ENCODE measurements at places on chromosomes 11 and 22. TPM values are rescaled to one million over a fixed set of nuclear protein-coding genes. Genes with fewer than 3 reads are reported as not detected.

Gene OR52B2
- not detected for total RNA-seq

Gene KLHL35
- 1.6 TPM for total RNA-seq

Gene CHRNA10
- 2.2 TPM for total RNA-seq

Gene APOA4
- total RNA-seq, result not detected

Gene CCDC73
- 0.11 TPM for total RNA-seq

Gene ROM1
- 1.4 TPM for total RNA-seq

Gene RAD9A
- total RNA-seq, result 34.1 TPM

Gene PLAAT3
- 17.3 TPM for total RNA-seq

Gene LRRC56
- total RNA-seq, result 2.2 TPM

GRCh38 chr11:106624377-106624776, 393.9 kb downstream of the GUCY1A2 start:
- no peaks in the 10 kb centered on the region for H3K4me1 ChIP-seq
- H3K27ac ChIP-seq, result no peak overlapping the region
- no peaks in the 10 kb centered on the region for H3K36me3 ChIP-seq
- no peak overlapping the region for H3K4me3 ChIP-seq
- H3K27me3 ChIP-seq, result no peaks in the 10 kb centered on the region
- no peak for DNase-seq

- H3K4me3 ChIP-seq, result no peak overlapping the region
- H3K4me1 ChIP-seq, result no peaks in the 10 kb centered on the region
- H3K36me3 ChIP-seq, result no peaks in the 10 kb centered on the region
- DNase-seq, result no peak
- no peaks in the 10 kb centered on the region for H3K27me3 ChIP-seq
- H3K27ac ChIP-seq, result no peak overlapping the region
Observed at GRCh38 chr22:34004058-34004457, 83.8 kb upstream of the LARGE1 start.

DNA sequence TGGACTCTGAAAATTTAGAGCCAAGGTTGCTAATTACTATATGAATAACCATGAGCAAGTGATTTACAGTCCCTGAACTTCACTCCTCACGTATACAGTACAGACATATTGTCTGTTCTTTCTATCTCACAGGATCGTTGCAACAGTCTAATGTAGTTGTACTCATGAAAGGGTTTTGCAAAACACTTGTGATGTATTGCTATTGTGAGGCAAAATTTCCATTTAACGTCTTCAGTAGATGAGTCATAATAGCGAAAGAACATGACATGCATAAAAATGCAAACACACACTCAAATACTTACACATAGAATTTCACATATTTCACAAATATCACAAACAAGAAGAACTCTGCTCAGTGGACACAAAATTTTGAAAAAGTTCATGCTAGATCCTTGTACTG, 134.6 kb upstream of the TRPC6 start:
- H3K4me3 ChIP-seq, result no peak overlapping the region
- no peaks in the 10 kb centered on the region for H3K4me1 ChIP-seq
- H3K27ac ChIP-seq, result no peak overlapping the region
- no peaks in the 10 kb centered on the region for H3K27me3 ChIP-seq

- no peaks in the 10 kb centered on the region for H3K36me3 ChIP-seq
- no peaks in the 10 kb centered on the region for H3K27me3 ChIP-seq
- no peak overlapping the region for H3K27ac ChIP-seq
- no peak overlapping the region for H3K4me3 ChIP-seq
- no peak for DNase-seq
Observed at GRCh38 chr11:92302770-92303169, 78.2 kb downstream of the FAT3 start.

DNA sequence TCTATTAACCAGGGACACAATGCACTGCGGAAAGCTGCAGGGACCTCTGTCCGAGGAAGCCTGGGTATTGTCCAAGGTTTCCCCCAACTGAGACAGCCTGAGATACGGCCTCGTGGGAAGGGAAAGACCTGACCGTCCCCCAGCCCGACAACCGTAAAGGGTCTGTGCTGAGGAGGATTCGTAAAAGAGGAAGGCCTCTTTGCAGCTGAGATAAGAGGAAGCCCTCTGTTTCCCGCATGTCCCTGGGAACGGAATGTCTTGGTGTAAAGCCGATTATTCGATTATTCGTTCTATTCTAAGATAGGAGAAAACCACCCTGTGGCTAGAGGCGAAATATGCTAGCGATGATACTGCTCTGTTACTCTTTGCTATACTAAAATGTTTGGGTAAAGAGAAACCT, 5.2 kb downstream of the BET1L start:
- peaks cover 32% of the 10 kb centered on the region for H3K4me1 ChIP-seq
- no peak for DNase-seq
- H3K36me3 ChIP-seq, result peaks cover 47% of the 10 kb centered on the region
- peak overlapping the region; percentile 86 for H3K27ac ChIP-seq
- no peak overlapping the region for H3K4me3 ChIP-seq

GRCh38 chr11:67504005-67504949, 886 bp downstream of the PITPNM1 start:
- DNase-seq, result peak; percentile 30
- no peaks in the 10 kb centered on the region for H3K27me3 ChIP-seq
- peaks cover 55% of the 10 kb centered on the region for H3K36me3 ChIP-seq

- H3K4me3 ChIP-seq, result no peak overlapping the region
- H3K27me3 ChIP-seq, result peaks cover 8% of the 10 kb centered on the region
- H3K27ac ChIP-seq, result no peak overlapping the region
- H3K4me1 ChIP-seq, result no peaks in the 10 kb centered on the region
Observed at GRCh38 chr11:86941077-86941870, 13.9 kb downstream of the FZD4 start.

- peak overlapping the region; percentile 98 for H3K27ac ChIP-seq
- H3K4me3 ChIP-seq, result peak overlapping the region; percentile 96
- peaks cover 22% of the 10 kb centered on the region for H3K36me3 ChIP-seq
- peaks cover 10% of the 10 kb centered on the region for H3K27me3 ChIP-seq
Observed at GRCh38 chr11:45918331-45918941, 759 bp upstream of the PEX16 start.

DNA sequence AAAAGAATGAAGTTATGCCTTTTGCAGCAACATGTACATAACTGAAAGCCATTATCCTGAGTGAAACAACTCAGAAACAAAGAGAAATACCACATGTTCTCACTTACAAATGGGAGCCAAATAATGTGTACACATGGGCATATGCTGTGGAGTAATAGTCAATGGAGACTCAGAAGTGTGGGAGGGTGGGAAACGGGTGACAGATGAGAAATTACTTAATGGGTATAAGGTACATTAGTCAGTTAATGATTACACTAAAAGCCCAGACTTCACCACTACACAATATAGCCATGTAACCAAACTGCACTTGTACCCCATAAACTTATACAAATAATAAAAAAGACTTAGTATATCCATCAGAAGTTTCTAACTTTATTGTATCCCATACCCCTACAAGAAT, 674.1 kb upstream of the ARHGAP42 start:
- no peak overlapping the region for H3K27ac ChIP-seq
- no peak overlapping the region for H3K4me3 ChIP-seq
- no peaks in the 10 kb centered on the region for H3K27me3 ChIP-seq
- no peak for DNase-seq
- H3K4me1 ChIP-seq, result no peaks in the 10 kb centered on the region

DNA sequence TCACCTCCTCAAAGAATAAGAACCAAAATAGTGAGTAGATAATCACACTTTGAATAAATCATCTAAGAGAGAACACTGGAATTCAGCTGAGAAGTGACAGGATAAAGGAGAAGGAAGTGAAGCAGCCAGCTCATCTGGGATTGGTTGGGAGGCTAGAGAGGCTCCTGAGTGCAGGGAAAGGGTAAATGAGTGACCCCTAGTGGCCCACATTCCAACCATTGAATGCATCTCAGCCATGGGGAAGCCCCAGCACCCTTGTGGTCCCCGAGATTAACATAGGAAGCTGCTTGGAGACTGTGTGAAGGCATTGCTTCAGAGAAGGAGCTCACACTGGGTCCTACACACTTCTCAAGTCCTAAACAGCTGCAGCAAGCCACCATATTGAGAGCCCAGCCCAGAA, 82.3 kb downstream of the JRKL start:
- H3K27ac ChIP-seq, result no peak overlapping the region
- no peaks in the 10 kb centered on the region for H3K4me1 ChIP-seq
- no peaks in the 10 kb centered on the region for H3K36me3 ChIP-seq
- DNase-seq, result no peak
- no peaks in the 10 kb centered on the region for H3K27me3 ChIP-seq

GRCh38 chr11:19435306-19435989, 194.7 kb upstream of the E2F8 start:
- no peak overlapping the region for H3K4me3 ChIP-seq
- no peaks in the 10 kb centered on the region for H3K4me1 ChIP-seq
- H3K27me3 ChIP-seq, result peaks cover 37% of the 10 kb centered on the region
- H3K36me3 ChIP-seq, result no peaks in the 10 kb centered on the region

DNA sequence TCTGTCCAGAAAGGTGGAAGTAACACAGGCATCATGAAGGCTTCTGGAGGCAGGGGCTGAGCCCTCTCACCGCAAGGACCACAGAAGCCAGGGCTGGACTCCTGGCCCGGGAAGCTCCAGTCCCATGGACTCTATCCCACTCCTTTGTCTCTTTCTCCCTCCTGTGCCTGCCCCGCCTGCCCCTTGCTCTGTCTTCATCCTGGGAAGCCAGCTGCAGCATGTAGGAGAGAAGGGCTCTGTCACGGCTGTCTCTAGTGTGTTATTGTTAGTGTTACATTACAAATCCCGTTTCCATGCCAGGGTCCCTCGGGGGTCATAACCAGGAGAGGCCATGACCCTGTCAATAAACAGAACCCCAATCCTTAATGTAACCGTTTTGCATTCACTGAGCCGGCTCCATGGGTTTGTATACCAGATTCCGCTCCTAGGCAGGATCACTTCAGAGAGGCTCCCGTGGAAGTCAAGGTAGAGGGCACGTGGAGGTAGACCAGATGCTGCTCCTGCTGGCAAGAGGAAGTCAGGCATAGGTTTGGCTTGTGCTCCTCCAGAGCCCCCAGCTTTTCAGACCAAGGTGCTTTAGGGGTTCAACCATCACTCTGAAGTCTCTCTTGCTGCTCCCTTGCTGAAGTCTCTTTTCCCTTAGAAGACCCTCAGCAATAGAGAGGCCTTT, 293.2 kb downstream of the ETS1 start:
- H3K27me3 ChIP-seq, result no peaks in the 10 kb centered on the region
- H3K4me1 ChIP-seq, result peaks cover 92% of the 10 kb centered on the region
- H3K36me3 ChIP-seq, result peaks cover 33% of the 10 kb centered on the region
- DNase-seq, result no peak

DNA sequence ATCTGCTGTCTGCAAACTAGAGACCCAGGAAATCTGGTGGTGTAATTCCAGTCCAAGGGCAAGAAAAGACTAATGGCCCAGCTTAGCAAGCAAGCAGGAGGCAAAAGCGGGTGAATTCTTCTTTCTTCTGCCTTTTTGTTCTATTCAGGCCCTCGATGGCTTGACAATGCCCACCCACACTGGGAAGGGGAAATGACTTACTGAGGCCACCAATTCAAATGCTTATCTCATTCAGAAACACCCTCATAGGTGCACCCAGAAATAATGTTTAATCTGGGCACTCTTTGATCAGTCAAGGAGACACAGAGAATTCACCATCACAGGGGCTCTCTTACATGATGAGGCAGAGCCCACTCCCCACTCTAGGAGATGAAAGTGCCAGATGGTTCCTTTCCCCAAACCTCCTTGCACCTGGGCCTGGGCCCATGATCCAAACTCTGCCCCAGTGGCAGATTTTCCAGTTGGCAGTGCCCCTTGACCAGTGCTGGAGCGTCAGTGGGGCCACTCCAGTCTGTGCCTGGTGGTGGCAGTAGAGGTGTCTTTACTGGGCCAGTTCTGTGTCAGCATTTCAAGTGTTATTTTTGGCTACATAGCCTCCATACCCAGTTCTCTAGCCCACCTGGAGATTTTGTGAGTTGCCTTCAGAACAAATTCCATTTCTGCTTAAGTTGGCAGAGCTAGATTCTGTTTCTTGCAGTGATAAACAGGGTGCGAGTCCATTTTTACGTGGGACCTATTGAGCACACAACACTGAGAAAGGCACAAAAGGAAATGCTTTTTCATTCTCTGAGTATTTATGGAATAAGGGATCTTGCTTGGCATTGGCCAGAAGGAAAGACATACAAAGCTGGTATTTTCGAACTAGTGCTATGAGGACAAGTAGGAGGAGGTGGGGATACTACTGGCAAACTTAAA, 7.5 kb downstream of the ELMOD1 start:
- H3K4me1 ChIP-seq, result no peaks in the 10 kb centered on the region
- no peak overlapping the region for H3K4me3 ChIP-seq
- peaks cover 60% of the 10 kb centered on the region for H3K27me3 ChIP-seq
- DNase-seq, result no peak

GRCh38 chr22:21641417-21641788, 699 bp upstream of the SDF2L1 start:
- peaks cover 1% of the 10 kb centered on the region for H3K27me3 ChIP-seq
- no peak for DNase-seq
- peaks cover 20% of the 10 kb centered on the region for H3K4me1 ChIP-seq
- peak overlapping the region; percentile 90 for H3K27ac ChIP-seq
- peak overlapping the region; percentile 85 for H3K4me3 ChIP-seq

- no peak overlapping the region for H3K27ac ChIP-seq
- no peak overlapping the region for H3K4me3 ChIP-seq
- no peak for DNase-seq
- H3K36me3 ChIP-seq, result no peaks in the 10 kb centered on the region
- no peaks in the 10 kb centered on the region for H3K4me1 ChIP-seq
Observed at GRCh38 chr11:131146827-131147490, 223.5 kb upstream of the NTM start.

- DNase-seq, result no peak
- H3K4me3 ChIP-seq, result peak overlapping the region; percentile 77
- H3K27ac ChIP-seq, result no peak overlapping the region
Observed at GRCh38 chr22:37808294-37808657, 542 bp downstream of the GCAT start.

GRCh38 chr11:84524422-84525051, 1102.6 kb downstream of the DLG2 start:
- DNase-seq, result no peak
- H3K27ac ChIP-seq, result no peak overlapping the region
- no peaks in the 10 kb centered on the region for H3K27me3 ChIP-seq
- no peaks in the 10 kb centered on the region for H3K36me3 ChIP-seq
- no peaks in the 10 kb centered on the region for H3K4me1 ChIP-seq

DNA sequence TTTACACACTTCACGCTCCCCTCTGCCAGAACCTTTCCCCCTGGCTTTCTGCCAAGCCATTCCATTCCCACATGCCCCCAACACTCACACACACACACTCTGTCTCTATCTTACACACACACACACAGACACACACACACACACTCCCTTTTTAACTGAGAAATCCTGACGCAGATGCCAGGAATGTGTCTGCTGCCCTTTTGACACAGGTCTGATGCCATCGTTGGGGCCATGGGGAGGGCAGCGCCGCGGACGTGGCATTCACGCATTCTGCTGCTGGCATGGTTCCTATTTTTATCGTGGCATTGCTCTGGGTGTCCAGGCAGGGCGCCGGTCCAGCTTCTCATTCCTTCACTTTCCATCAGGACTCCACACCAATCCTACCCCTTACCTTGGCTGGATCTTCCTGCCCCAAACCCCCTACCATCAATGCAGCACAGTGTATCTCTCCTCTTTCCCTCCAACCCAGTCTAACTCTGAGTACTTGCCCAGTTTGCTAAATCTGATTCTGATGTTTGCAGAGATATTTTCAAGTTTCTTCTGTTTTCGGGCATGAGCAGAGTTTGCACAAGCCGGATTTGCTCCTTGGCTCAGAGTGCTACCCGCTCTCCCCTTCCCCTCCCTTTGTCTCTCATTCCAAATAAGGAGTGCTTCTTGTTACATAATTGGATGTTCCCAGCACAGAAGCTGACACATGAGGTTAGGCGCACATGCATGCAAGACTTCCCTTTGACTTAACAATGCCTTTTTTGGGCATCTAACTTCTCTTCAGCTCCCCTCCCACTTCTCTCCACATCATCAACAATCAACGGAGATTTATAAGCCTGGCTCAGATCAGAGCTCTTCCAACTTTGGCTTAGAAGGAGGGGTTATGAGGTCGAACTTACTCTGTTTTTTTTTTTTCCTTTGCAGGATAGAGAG, 18.8 kb downstream of the SNX19 start:
- no peaks in the 10 kb centered on the region for H3K27me3 ChIP-seq
- no peak overlapping the region for H3K27ac ChIP-seq
- H3K36me3 ChIP-seq, result peaks cover 82% of the 10 kb centered on the region
- no peak for DNase-seq
- H3K4me1 ChIP-seq, result peaks cover 4% of the 10 kb centered on the region
- H3K4me3 ChIP-seq, result no peak overlapping the region

All from activated T-helper 2 cell treated with anti-CD3 and anti-CD28 coated beads, Interferon-gamma antibody, Interleukin-2, Interleukin-4, amounts not matched to agents 10 μg/mL and 5 μg/mL and 100 μg/mL, durations not matched to agents 14 hours and 24 hours and 36 hours (primary cell).